Neural progenitor cell (in vitro differentiated cells): ENCODE measurements at places on chromosomes 2 and 18.

GRCh38 chr2:49111006-49111405, 43.3 kb downstream of the FSHR start:
- no peak for DNase-seq

DNA sequence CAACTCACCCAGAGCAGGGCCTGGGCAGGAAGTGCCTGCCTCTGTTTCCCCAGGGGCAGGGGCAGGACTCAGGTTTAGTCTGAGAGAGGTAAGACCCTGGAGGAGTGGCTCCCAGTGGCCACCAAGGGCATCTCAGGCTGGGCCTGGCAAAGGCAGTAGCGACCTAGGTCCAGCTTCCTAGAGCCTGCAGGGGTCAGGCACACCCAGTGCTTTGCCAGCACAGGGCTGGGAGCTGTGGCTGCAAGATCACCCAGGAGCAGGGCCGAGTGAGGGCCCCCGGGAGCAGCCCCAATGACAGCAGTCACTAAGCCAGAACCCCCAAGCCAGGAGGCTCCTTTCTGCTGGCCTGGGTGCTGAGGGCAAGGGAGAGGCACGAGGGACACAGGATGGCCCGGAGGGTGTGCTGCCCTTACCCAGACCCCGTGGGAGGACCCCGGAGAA, 8.8 kb upstream of the DUSP2 start:
- DNase-seq = no peak

DNA sequence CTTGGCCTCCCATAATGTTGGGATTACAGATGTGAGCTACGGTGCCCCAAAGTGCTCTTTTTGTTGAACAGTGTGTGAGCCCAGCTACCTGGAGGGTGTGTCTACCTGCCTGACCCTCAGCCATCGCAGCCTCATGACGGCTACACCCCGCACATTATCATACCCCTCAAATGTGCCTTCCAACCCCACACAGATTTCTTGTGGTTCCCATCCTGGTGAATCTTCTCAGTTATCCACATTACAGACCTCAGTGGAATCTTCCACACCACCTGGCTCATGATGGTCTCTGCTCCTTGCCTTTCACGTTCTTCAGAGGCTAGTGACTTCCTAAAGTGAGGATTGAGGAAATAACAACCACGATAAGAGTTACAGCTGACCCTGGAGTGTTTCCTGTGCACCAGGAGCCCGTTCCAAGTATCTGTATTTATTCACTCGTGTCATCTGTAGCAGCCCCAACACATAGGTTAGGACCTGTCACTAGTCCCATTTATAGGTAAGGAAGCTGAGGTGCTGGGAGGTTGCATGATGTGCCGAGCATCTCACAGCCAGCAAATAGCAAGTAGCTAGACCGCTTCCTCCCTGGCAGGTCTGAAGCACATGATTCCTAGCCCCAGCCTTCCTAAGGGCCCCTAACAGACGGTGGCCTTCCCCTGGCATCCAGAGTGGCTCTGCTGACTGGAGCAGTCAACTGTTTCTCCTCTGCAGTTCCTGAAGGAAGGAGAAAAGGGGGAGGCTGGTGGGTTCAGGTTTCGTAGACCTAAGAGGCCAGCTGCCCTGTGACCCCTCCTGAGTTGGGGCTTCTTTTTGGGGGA, 47.3 kb downstream of the TCF7L1 start:
- DNase-seq = no peak

DNA sequence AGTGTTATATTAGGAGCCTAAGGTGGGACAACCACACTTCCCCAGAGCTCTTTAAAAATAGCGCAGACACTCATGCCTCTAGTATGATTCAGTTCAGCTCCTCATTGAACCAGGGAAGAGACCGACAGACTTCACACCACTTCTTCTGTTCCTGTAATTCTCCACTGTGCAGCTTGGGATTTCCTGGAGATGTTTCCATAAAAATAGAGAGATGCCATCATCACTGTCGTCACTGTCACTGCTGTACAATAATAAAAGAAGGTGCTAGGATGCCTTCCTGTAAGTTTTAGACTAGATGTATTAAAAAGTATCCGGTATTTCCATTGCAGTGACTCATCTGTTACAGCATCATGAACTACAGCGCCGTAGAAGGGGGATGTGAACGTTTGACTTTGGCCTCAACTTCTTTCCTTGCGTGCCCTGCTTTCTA, 110.9 kb downstream of the FAM210A start:
- DNase-seq = no peak

DNA sequence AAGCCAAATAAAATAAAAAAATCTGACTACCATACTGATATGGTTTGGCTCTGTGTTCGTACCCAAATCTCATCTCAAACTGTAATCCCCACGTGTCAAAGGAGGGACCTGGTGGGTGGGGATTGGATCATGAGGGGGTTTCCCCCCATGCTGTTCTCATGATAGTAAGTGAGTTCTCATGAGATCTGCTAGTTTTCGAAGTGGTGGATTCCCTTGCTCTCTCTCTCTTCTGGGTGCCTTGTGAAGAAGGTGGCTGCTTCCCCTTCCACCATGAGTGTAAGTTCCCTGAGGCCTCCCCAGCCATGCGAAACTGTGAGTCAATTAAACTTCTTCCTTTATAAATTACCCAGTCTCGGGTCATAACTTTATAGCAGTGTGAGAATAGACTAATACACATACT, 123.8 kb upstream of the WDSUB1 start:
- no peak for DNase-seq

- DNase-seq = peak; percentile 76
These were observed 128.5 kb upstream of the RAB12 start for GRCh38 chr18:8480506-8481328.

DNA sequence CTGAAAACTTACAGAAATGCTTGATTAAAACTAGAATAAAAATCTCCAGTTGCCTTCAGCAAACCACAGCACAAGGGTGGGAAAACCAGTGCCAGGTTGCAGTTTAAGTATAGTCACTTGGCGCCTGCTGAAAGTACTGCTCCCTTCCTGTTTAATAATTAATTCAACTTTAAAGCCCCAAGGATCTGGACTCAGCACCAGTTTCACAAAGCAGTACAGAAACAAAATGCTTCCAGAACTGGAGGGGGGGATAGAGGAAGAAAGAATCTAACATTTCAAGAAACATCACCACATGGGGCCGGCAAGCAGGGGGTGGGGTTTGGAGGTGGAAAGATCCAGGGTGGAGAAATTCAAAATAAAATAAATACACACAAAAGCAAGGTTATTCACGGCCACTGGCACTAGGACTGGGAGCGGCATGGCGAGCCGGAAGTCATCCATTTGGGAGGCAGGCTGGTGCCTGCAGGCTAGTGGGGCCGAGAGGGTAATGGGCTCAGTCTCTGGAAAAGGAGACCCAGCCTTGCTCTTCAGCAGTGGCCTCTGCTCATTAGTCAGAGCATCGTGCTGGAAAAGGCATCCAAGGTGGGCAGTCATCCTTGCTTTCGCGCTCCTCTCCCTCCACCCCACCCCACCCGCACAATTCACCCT, 85.8 kb downstream of the POU3F3 start:
- DNase-seq = no peak

DNA sequence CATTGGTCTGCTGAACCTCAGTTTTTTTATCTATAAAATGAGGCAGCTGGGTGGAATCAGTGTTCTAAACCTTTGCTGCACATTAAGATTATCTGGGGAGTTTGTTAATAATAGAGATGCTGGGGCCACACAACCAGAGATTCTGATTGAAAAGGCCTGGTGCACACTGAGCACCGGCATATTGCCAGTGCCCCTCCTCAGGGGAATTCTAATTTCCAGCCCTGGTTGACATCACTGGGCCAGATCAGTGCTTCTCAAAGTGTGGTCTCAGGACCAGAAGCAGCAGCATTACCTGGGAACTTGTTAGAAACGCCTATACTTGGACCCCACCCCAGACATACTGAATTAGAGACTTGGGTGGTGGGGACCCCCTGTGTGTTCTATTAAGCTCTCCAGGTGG, 112.5 kb downstream of the SETBP1 start:
- no peak for DNase-seq

GRCh38 chr18:32201948-32202672, 12.3 kb downstream of the MEP1B start:
- DNase-seq = no peak

GRCh38 chr18:36376361-36376760, 78.8 kb downstream of the FHOD3 start:
- no peak for DNase-seq

DNA sequence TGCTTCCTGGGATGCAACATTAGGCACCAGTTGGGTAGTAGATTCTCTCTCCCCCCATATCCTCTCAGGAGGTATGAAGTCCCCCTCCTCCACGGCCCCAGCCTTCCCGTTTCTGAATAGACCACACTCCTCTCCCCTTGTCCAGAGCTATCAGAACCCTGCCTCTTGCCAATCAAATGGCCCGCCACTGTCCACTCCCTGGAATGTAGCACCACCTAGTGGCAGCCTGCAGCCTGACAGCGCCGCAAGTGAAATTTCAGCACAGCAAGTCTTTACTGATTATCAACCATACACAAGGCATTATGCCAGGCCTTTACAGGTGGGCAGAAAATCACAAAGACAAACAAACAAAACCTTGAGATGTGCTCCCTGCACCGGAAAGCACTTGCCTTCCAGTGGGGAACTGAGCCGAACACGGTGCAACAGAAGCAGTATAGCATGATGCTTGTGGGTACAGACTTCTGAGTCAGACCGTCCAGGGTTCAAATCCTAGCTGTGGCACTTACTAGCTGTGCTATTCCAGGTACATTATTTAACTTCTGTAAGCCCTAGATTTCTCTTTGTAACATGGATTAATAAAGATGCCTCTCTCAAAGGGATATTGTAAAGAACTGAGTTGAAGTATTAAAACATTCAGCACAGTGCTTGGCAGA, 174.0 kb downstream of the SMAD2 start:
- peak; percentile 83 for DNase-seq

DNA sequence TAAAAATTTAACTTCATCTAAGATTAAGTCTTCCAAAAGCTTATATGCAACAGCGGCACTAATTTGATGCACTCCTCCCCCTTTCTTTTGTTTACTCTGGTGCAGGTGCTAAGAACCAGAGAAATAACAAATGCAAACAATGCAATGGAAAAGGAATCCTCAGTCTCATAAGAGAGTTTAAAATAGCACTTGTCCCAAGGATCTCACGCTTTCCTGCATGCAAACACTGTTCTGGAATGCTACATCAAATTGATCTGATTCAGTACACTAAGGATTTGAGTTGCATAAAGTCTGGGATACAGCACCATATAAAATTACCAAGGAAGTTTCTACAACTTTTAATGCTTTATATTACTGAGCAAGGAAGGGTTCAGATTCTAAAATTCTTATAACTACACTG, 50.5 kb downstream of the SEPTIN10 start:
- no peak for DNase-seq

DNA sequence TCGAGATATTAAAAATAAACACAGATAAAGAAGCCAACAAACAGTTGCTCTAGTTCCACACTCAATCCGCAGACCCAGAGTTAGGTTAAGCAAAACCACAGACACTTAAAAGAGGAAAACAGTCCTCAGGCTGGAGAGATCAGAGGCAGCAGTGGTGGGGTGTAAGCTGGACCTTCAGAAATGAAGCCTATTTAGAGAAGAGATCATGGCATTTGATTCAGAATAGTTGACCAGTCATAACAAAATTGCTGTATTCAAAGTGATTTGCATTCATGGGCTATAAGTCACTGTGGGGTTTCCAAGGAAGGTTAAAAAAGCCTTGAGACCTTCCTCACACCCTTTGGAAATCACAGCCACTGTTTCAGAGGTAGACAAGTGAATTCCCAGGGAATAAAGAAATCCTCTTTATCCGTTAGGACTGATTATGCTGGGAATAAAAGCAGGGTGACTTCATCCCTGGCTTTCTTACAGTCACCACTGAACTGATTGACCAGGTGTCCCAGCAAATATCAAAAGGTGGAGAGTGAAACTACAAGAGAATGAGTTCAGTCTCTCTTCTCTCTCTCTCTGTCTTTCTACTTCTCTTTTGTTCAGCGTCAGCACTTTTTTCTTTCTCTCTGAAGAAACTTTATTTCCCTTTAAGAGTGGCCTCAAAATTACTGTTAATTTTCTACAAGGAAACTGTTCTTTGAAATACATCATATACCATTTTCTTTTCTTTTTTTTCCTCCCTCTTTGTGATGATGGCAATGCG, 171.8 kb upstream of the PIK3C3 start:
- DNase-seq = peak; percentile 9

GRCh38 chr2:202039278-202040078, 5.8 kb downstream of the FZD7 start:
- DNase-seq = peak; percentile 54

- peak; percentile 33 for DNase-seq
These were observed 237.0 kb downstream of the ALPK2 start for GRCh38 chr18:58391932-58392323.

DNA sequence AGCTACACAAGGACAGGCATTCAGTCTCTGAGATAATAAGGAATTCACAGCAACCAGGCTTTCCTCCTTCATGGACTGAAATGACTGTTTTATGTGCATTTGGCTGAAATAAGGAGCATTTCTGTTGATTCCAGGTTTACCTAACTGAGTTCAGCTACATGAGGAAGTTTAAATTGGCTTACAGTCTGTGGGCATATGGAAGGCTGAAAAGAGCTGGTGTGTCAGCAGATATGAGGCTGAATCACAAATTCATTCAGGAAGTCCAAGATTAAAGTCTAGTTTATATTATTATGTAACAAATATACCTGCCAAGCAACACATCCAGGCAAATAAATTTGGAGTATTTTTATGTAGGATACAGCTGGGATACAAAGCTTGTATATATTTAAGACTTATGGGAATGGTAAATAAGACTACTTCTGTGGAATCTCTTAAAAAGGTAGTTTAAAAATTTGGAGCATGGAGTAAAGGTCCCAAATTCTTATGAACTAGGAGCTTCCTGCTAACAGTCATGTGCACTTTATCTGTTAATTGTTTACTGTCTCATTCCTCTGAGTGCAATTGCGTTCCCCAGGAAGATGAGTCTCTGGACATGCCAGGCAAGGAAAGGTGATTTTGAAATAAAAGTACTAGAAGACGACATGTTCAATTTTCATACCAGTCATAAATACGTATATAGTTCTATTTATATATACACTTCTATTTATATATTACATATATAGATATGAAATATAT, 53.0 kb downstream of the ZC3H8 start:
- DNase-seq = no peak

GRCh38 chr2:70461981-70462876, 91.4 kb downstream of the TGFA start:
- DNase-seq = no peak

DNA sequence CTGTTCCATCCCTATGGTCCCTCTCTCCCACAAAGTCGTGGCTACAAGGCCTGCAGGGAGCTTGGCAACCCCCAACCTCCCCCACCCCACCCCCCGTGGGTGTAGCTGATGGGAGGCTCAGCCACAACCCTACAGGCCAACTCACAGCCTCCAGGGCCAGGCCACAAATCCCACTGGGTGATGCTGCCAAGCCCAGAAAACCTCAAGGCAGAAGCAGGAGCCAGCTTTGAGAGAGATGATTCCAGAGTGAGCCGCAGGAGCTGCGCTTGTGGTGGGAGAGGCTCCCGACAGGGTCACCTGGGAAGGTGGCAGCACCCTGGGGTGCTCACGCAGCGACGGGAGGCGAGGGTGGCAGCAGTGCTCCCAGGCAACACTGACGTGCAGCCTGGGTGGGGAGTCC, 44.8 kb downstream of the ADCY3 start:
- no peak for DNase-seq

DNA sequence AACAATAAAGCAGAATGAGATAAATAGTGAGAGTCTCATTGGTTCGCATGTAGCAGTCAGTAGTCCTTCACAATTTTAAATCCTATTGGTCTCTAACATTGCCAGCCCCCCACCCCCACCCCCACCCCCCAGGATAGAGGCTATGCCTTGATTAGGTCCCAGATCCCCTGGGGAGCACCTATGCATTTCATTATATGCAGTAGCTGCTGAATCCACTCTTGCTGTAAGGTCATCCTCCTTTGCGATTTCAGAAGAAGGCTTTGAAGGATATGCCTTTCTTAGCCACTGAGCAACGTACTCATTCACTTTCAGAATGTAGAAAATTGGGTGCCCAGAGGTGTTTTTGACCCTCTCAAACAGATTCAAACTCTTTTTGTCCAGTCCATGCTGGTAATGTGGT, 382.8 kb upstream of the GALNT5 start:
- DNase-seq = no peak
